Activated T-cell treated with anti-CD3 and anti-CD28 coated beads for 48 hours (primary cell): ENCODE measurements at places on chromosomes 3 and 15.
A peak's percentile ranks its signal among the peaks of the same experiment; 100 is the strongest.

- DNase-seq = no peak
These were observed 11.3 kb upstream of the KIF23 start for GRCh38 chr15:69402816-69403215.

- DNase-seq = no peak
These were observed 148.8 kb downstream of the KCNMB2 start for GRCh38 chr3:178684881-178685590.

- DNase-seq = no peak
These were observed 737.4 kb downstream of the ZNF385D start for GRCh38 chr3:21013566-21013965.

DNA sequence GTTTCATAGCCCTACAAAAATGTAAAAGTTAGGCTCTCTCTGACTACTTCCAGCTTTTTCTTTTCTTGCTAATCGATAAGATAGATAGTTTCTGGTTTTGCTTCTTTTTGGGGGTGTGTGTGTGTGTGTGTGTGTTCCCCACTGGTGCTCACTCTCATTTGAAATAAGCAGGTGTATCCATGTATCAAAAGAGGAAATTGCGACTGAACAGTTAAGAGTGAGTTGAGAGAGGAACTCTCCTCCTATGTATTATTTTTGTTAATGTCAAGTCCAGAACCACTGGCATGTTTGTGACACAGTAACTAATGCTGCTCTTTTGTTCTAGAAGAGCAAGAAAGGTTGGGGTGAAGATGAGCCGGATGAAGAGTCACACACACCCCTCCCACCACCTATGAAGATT lies 96.7 kb upstream of the UMPS start:
- no peak for DNase-seq

- DNase-seq = no peak
These were observed 87.8 kb upstream of the GALNT15 start for GRCh38 chr3:16086690-16087089.

- no peak for DNase-seq
These were observed 148.4 kb downstream of the USP13 start for GRCh38 chr3:179801263-179801662.

DNA sequence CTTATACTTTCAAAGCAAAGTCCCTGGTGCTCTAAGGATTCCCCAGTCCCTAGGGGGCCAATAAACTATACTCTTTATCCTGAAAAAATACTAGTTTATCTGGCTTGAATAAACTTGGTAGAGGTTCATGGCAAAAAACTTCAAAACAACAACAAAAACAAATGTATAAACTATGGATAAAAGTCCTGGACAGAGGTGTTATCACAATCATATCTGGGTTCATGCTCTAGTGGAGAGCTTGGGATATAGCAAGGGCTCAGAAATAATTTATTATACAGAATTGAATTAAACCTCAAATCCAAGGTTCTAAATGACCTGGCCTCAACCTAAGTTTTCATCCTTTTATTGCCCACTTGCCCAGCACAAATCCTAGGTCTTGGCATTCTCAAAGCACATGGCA lies 98.6 kb upstream of the TRIM42 start:
- no peak for DNase-seq

DNA sequence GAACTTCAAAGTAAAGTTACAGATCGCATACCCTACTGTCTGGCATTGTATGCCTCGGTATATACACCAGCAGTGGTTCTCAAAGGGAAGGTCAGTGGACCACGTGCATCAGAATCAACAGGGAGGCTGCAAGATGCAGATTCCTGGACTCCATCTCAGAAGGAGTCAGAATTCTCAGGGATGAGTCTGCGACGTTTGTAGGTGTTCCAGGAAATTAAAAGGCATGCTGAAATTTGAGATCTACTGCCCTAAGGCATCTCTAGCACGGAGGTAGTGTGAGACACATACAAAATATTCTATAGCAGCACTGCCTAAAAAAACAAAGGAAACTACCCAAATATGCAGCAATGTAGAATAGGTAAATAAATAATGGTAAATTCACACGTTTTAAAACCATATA lies 136.8 kb upstream of the BNIP2 start:
- DNase-seq = no peak

- no peak for DNase-seq
These were observed 14.6 kb upstream of the PLA2G4E start for GRCh38 chr15:42035435-42035761.

DNA sequence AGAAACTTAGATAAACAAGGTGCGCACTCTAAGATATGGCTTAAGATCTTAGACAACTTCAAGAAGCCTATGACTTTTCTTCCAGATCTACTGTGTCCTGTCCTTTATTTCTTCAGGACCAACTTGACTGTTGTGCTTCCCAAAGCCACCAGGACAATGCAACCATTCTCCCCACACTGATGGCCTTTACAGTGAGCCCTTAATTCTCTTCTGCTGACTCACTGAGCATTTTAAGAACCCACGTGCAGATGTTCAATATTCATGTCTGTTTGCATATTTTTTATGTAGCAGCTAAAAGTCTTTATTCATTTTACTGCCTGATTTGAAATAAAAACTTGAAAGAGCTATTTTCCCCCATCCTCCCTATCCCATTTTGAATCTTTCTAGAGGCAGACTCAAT lies 103.3 kb upstream of the SLC2A2 start:
- DNase-seq = no peak

- no peak for DNase-seq
These were observed 123.0 kb downstream of the FAM43A start for GRCh38 chr3:194808640-194809097.

GRCh38 chr15:80203361-80203885 lies 48.6 kb downstream of the CTXND1 start:
- no peak for DNase-seq

- DNase-seq = no peak
These were observed 98.3 kb downstream of the TOP2B start for GRCh38 chr3:25566358-25566920.

DNA sequence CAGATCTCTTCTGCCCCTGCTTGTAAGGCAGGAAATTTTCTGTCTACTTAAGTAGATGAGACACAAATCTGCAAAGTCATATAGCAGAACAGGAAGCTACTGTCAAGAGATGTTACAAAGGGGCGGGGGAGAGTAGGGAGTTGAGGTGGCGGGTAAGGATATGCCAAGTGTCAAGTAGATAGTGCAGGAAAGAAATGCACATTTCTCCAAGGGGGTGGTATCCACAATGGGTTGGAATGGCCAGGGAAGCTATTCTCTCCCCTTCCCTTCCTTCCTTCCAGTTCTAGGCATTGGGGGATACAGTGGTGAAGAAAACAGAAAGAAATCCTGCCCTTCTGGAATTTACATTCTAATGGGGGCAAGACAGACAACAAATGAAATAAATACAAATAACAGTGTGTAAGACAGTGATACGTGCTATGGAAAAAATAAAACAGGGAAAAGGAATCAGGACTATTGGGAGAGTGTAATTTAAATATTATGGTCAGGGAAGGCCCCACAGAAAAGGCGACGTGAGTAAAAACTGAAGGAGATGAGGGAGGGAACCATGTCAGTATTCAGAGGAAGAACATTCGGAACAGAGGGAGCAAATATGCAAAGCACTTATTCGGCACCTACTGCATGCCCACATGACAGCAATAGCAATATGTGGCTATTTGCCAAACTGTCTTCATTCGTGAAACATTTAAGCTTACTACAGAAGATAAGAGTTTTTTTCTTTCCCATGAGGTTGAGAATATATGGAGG lies 42.8 kb upstream of the RNU6-1 start:
- no peak for DNase-seq

GRCh38 chr3:168968609-168969008 lies 694.9 kb downstream of the MECOM start:
- DNase-seq = no peak

DNA sequence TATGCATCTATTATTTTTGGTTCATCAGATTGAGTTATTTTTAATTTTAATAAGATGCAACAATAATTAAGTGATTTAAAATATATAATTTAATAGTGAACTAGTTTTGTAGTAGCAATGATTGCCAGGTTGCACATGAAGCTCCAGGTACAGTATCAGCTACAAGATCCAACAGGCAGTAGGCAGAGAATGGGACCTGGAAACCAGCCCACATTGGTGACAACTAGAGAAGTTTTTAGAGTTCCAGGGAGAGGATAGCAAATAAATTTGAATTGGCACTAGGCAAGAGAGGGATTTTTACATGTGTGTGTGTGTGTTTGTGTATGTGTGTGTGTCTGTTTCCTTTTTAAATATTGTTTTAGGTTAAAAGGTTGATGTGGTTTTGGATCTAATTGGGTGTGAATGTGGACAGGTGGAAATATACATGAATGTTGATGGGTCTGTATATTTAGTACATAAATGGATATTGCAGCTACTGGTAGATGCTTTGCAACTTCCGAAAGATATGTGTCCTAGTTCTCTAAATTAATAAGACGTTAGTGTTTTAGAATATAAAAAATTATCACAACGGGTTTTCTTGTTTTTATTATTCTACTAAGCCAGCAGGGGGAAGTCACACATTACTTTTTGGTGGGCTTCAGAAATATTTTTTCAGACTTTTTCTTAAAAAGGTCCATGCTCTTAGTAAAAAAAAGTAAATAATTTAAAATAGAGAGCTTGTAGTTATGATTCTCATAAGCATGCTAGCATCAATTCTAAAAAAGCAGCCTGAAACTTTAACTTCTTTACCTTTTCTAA lies 110.1 kb upstream of the GBE1 start:
- no peak for DNase-seq

DNA sequence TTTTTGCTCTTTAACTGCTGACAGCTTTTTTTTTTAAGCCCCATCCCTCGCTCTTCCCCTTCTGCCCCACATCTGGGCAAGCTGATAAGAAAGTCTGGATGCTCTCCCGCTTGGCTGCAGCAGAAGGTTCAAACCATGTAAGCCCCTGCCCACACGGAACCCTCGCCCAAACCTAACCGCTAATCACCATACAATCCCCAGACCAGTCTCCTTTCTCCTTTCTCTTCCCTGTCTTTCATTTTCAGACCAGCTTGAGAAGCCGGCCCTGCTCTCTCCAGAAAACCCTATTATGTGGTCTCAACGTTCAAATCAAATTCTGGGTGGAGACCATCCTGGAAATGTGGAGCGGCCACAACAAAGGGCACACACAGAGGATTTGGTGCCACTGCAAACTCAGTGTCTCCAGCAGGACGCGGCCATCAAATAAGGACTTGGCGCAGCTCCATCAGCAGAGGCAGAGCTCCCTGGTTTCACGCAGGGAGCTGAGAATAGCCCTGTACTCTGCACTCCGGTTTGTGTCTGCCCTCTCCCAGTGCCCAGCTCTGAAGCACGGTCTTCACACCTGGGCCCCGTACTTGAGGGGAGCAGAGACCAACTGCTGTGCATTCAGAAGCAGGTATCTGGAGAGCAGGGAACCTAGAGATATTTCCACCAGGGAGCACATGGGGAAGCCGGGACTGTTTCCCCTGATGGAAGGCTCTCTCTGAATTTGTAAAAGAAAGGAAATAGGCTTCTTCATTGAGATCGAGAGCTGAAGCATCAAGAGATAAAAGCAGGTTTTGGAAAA lies 92.6 kb downstream of the XXYLT1 start:
- DNase-seq = no peak

DNA sequence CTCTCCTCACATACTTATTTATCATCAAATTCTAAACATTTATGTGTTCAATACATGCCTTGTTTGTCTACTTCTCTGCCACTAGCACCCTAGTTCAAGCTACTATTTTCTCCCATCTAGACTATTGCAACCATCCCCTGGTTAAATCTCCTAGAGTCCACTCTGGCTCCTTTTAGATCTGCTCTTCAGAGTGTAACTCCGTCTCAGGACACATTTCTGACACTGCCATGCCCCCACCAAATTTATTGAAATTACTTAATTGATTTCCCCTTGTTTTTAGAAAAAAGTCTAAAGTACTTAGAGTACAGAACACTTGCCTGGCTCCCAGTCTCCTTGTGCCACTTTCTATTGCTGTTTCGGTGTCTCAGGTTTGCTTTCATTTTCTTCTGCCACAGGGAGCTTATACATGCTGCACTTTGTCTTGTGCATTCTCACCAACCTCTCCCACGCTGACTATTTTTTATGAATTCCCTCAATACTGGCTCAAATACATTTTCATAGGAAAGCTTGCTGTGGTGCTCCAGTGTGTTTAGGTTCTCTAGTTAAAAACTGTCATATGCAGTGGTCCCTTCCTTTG lies 792.3 kb downstream of the DIPK2A start:
- DNase-seq = no peak

DNA sequence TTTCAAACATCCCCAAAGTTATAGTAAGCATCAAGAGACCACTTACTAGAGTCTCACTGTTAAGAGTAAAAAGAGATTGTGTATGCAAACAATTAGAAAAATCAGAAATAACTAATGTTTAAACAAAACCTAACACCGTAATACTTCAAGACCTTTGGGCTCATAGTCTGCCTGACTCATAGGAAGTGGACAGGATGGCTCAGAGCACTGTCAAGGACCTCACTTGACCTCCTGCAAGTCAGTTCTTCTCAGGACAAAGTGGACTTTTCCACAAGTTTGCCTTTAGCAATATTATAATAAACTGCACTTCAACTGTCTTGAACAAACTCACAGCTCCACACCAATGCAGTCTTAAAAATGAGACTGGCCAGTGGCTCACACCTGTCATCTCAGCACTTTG lies 34.8 kb downstream of the IL12A start:
- no peak for DNase-seq

GRCh38 chr3:185152410-185153170 lies at the start of gene C3orf70:
Gene C3orf70, minus strand, starts transcription at chr3:185153060. Its CDS starts 237 bp downstream, at chr3:185152823.
- peak; percentile 14 for DNase-seq

GRCh38 chr3:186997061-186997460 lies 66.7 kb downstream of the ST6GAL1 start:
- no peak for DNase-seq
